ENCODE measurements at places on chromosomes 5 and 9.

- DNase-seq = peak; percentile 6
Measured at GRCh38 chr5:121189342-121190305, 662.1 kb upstream of the FTMT start.

DNA sequence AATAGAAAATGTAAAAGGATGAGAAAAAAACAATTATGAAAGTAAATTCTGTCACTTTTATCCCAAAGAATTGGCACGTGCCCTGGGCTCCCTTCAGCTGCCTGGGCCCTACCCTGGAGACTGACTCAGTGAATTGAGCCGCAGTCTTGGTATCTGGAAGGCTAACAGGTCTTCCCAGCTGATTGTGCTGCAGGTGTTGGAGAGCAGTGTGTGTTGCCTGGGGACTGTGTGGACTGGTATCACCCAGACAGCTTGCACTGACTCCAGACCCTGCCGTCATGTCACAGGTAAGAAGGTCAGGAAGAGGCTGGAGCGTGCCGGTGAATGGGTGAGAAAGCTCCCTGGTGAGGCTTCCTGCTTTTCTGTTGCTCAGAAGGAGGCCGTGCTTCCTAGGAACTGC lies 83.3 kb downstream of the AOPEP start:
- no peak for DNase-seq

- no peak for DNase-seq
Measured at GRCh38 chr5:55338810-55339243, 31.0 kb downstream of the MTREX start.

- DNase-seq = no peak
Measured at GRCh38 chr5:96703995-96704394, 41.8 kb downstream of the CAST start.

GRCh38 chr5:107294211-107294550 lies 376.6 kb downstream of the EFNA5 start:
- DNase-seq = peak; percentile 52

Data from common myeloid progenitor, CD34-positive (primary cell).